ENCODE measurements at places on chromosomes 13 and 19.

- no peak for DNase-seq
These were observed 383.1 kb downstream of the DLEU7 start for GRCh38 chr13:50460358-50460757.

- DNase-seq: no peak
These were observed 912 bp downstream of the GRK1 start for GRCh38 chr13:113667771-113668490.

- DNase-seq: no peak
These were observed 10.1 kb downstream of the OR1I1 start for GRCh38 chr19:15091918-15092753.

GRCh38 chr13:26816881-26817280, 56.3 kb upstream of the GPR12 start:
- DNase-seq: no peak

- no peak for DNase-seq
These were observed 142.5 kb downstream of the DCLK1 start for GRCh38 chr13:35988648-35989081.

- DNase-seq: no peak
These were observed 12.5 kb upstream of the GDF15 start for GRCh38 chr19:18373407-18373891.

GRCh38 chr13:27137759-27138158, 33.9 kb downstream of the USP12 start:
- no peak for DNase-seq

DNA sequence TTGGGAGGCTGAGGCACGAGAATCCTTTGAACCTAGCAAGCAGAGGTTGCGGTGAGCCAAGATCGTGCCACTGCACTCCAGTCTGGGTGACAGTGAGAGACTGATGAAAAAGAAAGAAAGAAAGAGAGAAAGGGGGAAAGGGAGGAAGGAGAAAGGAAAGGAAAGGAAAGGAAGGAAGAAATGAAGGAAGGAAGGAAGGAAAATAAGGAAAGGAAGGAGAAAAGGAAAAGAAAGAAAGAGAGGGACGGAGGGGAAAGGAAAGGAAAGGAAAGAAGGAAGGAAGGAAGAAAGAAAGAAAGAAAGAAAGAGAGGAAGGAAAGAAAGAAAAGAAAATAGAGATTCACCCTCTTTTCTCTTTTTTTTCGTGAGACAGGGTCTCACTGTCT, 8.7 kb downstream of the PDE4A start:
- no peak for DNase-seq

- DNase-seq: no peak
These were observed 23.1 kb downstream of the PEPD start for GRCh38 chr19:33498391-33499000.

GRCh38 chr13:112188298-112188610, 121.3 kb downstream of the SOX1 start:
- DNase-seq: no peak

DNA sequence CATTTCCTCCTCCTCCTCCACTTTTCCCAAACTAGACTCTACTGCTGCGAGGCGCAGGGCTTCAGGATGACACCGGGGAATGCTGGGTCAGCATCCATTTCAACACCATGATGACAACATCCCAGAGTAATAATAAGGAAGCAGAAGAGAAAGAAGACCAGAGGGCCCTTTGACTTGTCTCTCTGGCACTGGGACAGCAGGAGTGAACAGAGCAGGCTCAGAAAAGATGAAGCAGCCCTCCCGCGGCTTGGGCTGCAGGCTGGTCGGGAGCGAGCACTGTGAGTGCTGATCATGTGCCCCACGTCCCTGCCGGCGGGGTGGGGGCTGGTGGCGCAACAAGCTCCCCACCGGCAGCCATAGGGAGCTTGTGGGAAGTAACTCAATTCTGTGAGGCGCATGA, 30.5 kb downstream of the RANBP3 start:
- DNase-seq: no peak
